Activated naive CD8-positive, alpha-beta T cell treated with anti-CD3 and anti-CD28 coated beads, Interleukin-2, amount 10 ng/mL, durations not matched to agents 7 days and 5 days (primary cell): ENCODE measurements at places on chromosomes 5 and 9. TPM values are rescaled to one million over a fixed set of nuclear protein-coding genes. Genes with fewer than 3 reads are reported as not detected.

GRCh38 chr5:8908055-8908683, 637.7 kb downstream of the SEMA5A start:
- peaks cover 1% of the 10 kb centered on the region for H3K4me1 ChIP-seq
- H3K27me3 ChIP-seq: no peaks in the 10 kb centered on the region
- H3K36me3 ChIP-seq: no peaks in the 10 kb centered on the region
- no peak for DNase-seq
- no peak overlapping the region for H3K27ac ChIP-seq

The GPR151 gene
- total RNA-seq: not detected

The ERAP2 gene
- 107 TPM for total RNA-seq

The ISL1 gene
- total RNA-seq: not detected

GRCh38 chr5:7053528-7054209, 340.4 kb downstream of the TENT4A start:
- no peak overlapping the region for H3K4me3 ChIP-seq
- peaks cover 1% of the 10 kb centered on the region for H3K27me3 ChIP-seq
- DNase-seq: no peak
- H3K27ac ChIP-seq: no peak overlapping the region
- H3K36me3 ChIP-seq: no peaks in the 10 kb centered on the region
- H3K4me1 ChIP-seq: no peaks in the 10 kb centered on the region

GRCh38 chr9:122228568-122229484, at the start of gene LHX6:
Gene LHX6 (minus strand): TSS chr9:122228957. CDS start chr9:122228740, 217 bp downstream.
- H3K4me1 ChIP-seq: peaks cover 2% of the 10 kb centered on the region
- no peak within 1 kb of the TSS for H3K27ac ChIP-seq
- peak within 1 kb of the TSS; percentile 48 for H3K4me3 ChIP-seq
- peaks cover 34% of the 10 kb centered on the region for H3K27me3 ChIP-seq
- DNase-seq: peak; percentile 46

The PRDM9 gene
- not detected for total RNA-seq

DNA sequence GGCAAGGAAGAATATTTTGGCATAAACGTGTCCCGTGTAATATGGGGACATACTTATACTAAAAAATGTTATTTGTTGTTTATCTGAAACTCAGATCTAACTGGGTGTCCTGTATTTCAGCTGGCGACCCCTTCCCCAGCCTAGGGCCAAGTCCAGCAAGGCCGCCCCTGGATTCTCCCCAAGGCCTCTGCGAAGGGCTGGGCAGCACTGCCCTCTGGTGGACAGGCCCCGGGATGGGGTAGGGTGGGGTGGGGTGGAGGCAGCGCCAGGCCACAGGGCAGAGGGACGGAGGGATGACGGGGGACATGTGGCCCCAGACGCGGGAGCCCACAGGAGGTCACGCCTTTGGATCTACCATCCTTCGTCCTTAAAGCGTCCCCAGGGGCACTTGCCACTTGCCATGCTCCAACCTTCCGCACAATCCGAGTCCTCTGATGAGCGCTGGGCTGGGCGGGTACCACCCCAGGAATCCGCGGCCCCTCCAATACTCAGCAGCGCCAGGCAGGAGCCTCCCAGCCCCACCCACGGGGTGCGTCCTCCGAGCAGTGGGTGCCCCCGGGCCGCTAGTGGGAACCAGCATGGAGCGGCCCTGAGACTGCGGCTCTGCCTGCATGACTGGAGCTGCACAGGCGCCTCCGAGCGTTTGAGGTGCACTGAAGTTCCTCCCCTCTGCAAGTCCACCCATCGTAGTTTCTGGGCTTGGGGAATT, 7.1 kb upstream of the AGPAT2 start:
- peaks cover 4% of the 10 kb centered on the region for H3K4me1 ChIP-seq
- DNase-seq: peak; percentile 62
- H3K27me3 ChIP-seq: peaks cover 16% of the 10 kb centered on the region
- no peak overlapping the region for H3K27ac ChIP-seq
